Activated T-helper 1 cell treated with anti-CD3 and anti-CD28 coated beads, Interleukin-2, amount 50 U/mL, for 16 hours (primary cell): ENCODE measurements at places on chromosomes 3 and 15.

- no peak for DNase-seq
Measured at GRCh38 chr15:78696436-78696835, 55.4 kb upstream of the CHRNB4 start.

GRCh38 chr3:170038434-170039110 lies 777 bp downstream of the GPR160 start:
- DNase-seq = no peak

- DNase-seq = no peak
Measured at GRCh38 chr3:19972054-19972453, 25.2 kb downstream of the RAB5A start.

- DNase-seq = no peak
Measured at GRCh38 chr3:130480736-130481135, 36.2 kb upstream of the COL6A6 start.

- no peak for DNase-seq
Measured at GRCh38 chr15:91238644-91239425, 138.8 kb downstream of the SV2B start.

- no peak for DNase-seq
Measured at GRCh38 chr3:185732782-185733181, 92.1 kb downstream of the IGF2BP2 start.

DNA sequence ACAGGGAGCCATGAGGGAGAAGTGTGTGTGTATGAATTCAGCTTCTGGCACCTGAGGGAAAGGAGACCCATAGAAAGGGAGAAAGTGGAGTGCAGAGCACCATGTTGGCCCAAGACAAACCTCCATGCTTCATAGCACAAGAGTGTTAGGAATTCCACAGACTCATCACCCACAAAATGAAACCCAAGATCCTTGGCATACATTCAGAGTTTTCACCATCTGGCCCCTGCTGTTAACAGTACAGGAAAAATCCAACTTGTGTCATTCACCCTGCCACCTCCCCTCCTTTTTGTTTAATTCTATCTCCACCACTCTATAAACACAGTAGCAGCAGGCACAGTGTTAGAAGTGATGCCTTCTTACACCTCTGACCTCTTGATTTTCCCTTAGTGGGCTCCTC lies 60.0 kb upstream of the MNS1 start:
- no peak for DNase-seq

DNA sequence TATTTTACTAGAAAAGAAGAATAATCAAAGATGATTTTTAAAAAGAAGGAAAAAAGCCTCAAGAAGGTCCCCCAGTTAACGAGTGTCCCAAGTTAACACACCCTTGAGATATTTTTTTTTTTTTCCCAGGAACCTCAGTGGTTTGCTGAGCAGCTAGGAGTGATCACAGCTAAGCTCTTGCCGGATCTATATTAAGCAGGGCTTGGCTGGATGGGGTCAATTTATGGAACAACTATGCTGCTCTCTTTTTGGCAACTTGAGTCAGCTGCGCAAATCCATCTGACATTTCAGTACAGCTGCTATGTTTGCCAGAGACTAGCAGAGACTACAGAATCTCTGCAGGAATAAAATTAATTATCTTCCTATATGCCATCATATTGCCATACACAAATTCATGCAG lies at the start of gene LMOD3:
LMOD3 (minus strand) TSS at position 193 of the 400 bp plus-strand sequence. CDS start 209 bp downstream, outside the sequence.
- no peak for DNase-seq

DNA sequence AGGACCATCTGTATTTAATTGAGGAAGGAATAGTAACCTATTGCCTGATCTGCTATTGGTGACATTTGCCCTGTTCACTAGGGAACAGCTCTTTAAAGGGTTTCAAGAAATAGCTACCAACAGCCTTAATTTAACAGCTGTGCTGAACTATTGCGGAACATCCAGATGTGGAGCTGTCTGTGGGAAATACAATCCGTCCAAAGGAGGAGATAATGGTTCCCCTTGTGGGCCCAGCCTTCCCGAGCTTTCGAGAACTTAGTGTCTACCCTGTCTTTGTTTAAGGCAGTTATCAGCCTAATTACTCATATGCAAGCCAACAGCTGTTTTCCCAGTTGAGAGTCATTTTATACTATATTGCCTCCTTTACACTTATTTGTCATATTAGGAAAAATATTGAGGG lies 398.6 kb downstream of the WDR72 start:
- DNase-seq = no peak

DNA sequence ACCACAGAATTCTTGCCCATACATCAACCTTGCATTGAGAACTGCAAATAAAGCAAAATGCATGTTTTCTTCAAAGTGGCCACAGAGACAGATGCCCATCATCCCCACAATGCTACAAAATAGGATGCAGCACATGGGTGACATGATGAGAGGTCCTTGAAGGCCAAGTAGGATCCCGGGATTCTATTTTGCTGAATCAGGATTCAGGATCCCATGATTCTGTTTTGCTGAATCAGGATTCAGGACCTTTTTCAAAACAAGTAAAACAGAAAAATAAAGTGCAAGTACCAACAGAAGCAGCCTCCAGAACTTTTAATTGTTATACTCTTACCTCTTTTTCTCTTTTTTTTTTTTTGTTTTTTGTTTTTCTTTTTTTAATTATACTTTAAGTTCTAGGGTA lies 242.1 kb upstream of the NR2E3 start:
- no peak for DNase-seq

- no peak for DNase-seq
Measured at GRCh38 chr15:57218826-57219576, 157.3 kb upstream of the CGNL1 start.

GRCh38 chr3:171841620-171842000 lies 1.5 kb upstream of the TMEM212 start:
- DNase-seq = no peak

- DNase-seq = no peak
Measured at GRCh38 chr3:151581035-151581434, 120.2 kb upstream of the IGSF10 start.

GRCh38 chr3:129343643-129344360 lies 65.1 kb downstream of the HMCES start:
- DNase-seq = no peak

- DNase-seq = no peak
Measured at GRCh38 chr15:79045041-79045440, 45.5 kb downstream of the RASGRF1 start.

- no peak for DNase-seq
Measured at GRCh38 chr3:60475096-60475495, 776.2 kb downstream of the FHIT start.

DNA sequence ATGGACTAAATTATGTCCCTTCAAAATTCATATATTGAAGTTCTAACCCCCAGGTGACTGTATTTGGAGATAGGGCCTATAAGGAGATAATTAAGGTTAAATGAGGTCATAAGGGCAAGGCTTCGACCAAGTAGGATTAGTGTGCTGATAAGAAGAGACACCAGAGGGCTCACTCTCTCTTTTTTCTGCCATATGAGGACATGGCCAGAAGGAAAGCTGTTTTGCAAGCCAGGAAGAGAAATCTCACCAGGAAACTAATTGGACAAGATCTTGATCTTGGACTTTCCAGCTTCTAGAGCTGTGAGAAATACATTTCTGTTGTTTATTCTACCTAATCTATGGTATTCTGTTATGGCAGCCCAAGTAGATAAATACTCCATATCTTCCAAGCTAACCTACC lies 503.6 kb upstream of the NAALADL2 start:
- no peak for DNase-seq

GRCh38 chr3:182501856-182502255 lies 291.4 kb upstream of the ATP11B start:
- DNase-seq = no peak

- DNase-seq = no peak
Measured at GRCh38 chr15:89021224-89021623, 67.0 kb upstream of the ABHD2 start.
